ENCODE measurements at places on chromosomes 4 and X.

DNA sequence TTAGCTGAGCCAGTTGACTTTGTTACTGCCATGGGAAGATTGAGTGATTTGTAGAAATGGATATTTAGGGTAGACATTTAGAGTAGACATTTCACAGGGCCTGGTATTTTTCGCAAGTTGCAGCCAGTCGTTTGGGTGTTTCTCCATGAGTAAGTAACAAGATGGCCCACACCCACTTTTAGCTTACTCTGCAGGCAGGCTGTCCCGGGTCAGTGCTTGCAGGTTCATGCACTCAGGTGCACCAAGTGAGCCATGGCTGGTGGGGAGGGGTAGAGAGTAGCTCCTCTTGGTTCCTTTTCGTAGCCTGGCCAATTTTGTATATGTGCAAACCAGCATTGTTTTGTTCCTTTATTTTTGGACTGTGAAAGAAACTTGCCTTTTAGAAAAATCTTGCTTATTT, 145.6 kb downstream of the POLA1 start:
- DNase-seq = no peak

GRCh38 chrX:129427267-129427666, 96.0 kb downstream of the SMARCA1 start:
- no peak for DNase-seq

- no peak for DNase-seq
Measured at GRCh38 chrX:404656-405055, 17.9 kb upstream of the PPP2R3B start.

- no peak for DNase-seq
Measured at GRCh38 chrX:36198575-36198974, 279.0 kb downstream of the CFAP47 start.

GRCh38 chrX:17291171-17291900, 83.7 kb upstream of the NHS start:
- no peak for DNase-seq

DNA sequence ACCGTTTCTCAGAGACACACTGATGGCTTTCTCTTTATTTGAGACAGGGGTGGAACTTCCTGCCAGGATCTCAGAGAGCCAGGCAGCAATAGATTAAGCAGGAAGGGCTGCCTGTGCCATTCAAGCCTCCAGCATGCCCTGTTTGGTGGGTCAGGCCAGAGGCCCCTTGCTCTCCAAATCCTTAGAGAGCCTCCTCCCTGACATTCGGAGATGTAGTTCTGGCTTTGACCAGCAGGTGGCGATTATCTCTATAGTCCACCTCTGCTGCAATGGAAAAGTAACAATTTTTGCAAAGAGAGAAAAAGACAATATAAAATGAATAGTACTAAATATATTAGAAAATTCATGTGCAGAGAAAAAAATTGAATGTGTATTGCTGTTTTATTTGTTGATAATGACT, 93.9 kb downstream of the NXF2B start:
- DNase-seq = peak; percentile 75
